NCI-H2227 treated with DMSO at 0.1 percent for 48 hours (cell line): ENCODE measurements at places on chromosomes 12 and 14.

DNA sequence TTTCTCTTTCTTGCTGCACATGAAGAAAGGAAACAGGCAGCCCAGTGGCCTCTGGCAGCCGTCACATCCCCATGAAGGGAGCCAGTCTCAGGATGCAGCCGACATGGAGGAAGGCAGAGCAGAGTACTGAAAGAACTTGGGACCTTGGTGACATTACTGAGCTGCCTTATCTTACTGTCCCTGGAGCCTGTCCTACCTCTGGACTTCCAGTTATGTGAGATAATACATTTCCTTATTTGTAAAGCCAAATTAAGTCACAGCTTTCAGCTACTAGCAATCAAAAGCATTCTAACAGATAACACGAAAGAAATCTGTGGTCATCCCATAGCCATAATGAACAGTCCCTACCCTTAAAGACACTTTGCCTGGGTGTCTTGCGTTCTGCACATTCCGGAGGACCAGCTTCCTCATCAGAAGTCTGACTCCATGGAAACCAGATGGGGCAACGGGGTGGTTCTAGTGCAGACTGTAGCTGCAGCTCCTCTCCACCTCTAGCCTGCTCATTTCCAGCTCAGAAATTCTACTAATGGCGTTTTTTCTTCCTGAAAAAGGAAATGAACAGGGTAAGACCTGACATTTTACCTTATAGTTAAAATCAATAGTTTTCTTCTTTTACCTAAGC lies 7.8 kb upstream of the EGLN3 start:
- no peak for DNase-seq

GRCh38 chr12:78330131-78330530 lies 499.4 kb downstream of the NAV3 start:
- DNase-seq = peak; percentile 47

GRCh38 chr12:70197345-70197744 lies 45.9 kb upstream of the CNOT2 start:
- no peak for DNase-seq

- DNase-seq = no peak
Measured at GRCh38 chr14:22976620-22977433, 5.5 kb downstream of the AJUBA start.

DNA sequence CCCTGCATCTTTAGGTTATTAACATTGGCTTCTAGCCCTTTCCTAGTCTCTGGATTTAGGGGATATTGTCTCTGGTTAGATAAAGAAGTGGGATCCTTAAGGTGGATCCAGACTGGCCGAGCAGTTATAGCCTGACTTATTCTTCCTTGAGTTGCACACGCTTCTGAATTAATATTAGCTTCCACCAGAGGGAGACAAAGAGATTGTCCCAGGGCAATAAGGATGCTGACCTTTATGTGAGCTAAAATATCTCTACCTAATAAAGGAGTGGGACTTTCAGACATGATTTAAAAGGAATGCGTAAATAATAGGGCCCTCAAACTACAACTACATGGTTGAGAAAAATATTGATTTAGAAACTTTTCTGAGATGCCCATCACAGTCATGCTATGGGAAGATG lies 139.7 kb downstream of the SLCO1B3 start:
- no peak for DNase-seq
